Colonic mucosa (tissue), 4 donors: ENCODE measurements at places on chromosomes 4 and X. TPM values are rescaled to one million over a fixed set of nuclear protein-coding genes. Genes with fewer than 3 reads are reported as not detected.

GRCh38 chr4:118803253-118803652 is 32.7 kb downstream of the SEC24D start:
- no peak for DNase-seq
- H3K4me3 ChIP-seq = no peak overlapping the region
- peaks cover 15% of the 10 kb centered on the region for H3K36me3 ChIP-seq
- H3K27ac ChIP-seq = no peak overlapping the region

VEGFC gene
- 1.1 TPM for total RNA-seq

GRCh38 chr4:88333741-88334405 is 44.8 kb upstream of the HERC6 start:
- H3K4me1 ChIP-seq = no peaks in the 10 kb centered on the region
- no peak overlapping the region for H3K27ac ChIP-seq
- H3K36me3 ChIP-seq = no peaks in the 10 kb centered on the region

MAGEA1 gene
- not detected for total RNA-seq

DNA sequence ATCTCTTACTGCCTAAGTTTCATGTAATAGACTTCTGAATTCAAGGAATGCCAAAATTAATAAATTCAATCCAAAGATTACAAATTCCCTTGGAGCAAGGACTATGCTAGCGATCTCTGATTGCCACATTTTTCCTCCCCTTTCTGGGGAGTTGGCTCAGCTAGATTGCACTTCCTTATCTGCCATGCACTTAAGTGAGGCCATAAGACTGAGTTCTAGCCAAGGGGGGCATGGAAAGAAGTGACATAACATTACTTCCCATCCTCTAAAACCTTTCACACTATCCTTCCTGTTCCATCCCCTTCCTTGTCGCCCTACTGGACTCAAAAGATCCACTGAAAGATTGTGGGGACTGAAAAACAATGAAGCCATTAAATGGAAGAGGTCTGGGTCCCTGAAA is 53.8 kb upstream of the TXK start:
- no peak overlapping the region for H3K27ac ChIP-seq
- no peaks in the 10 kb centered on the region for H3K27me3 ChIP-seq
- no peaks in the 10 kb centered on the region for H3K36me3 ChIP-seq
- H3K4me3 ChIP-seq = no peak overlapping the region
- DNase-seq = no peak

- no peaks in the 10 kb centered on the region for H3K27me3 ChIP-seq
- H3K27ac ChIP-seq = no peak overlapping the region
- H3K4me3 ChIP-seq = no peak overlapping the region
- no peaks in the 10 kb centered on the region for H3K4me1 ChIP-seq
- no peak for DNase-seq
Measured at GRCh38 chr4:164396439-164396838, 357.5 kb upstream of the SMIM31 start.

DNA sequence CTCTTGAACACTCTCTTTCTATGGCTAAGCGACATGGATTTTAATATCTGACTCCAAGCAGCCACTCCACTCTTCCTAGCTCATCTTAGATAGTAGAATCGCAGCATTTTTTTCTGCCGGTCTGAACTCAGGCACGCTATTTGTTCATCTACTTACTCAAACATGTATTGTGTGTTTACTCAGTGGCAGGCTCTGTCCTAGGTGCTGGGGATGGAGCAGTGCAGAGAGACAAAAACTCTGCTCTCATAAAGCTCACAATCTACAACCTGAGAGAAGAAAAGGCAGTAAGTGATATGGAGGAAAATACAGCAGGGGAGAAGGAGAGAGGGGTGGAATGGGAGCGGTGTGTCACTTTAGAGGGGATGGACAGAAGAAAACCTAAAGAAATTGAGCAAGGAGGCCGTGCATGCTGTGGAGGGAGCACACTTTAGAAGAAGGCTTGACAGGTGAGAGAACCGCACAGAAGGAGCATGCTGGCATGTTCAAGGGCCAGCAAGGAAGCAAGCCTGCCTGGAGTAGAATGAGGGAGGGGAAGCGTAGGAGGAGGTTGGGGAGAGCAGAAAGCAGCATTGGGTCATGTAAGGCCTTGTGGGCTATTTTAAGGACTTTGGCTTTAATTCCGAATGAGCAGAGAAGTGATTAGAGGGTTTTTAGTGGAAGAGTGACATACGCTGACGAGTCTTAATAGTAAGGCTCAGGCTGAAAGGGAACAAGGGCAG is 132.0 kb downstream of the ANK2 start:
- H3K4me3 ChIP-seq = no peak overlapping the region
- DNase-seq = no peak
- H3K27me3 ChIP-seq = no peaks in the 10 kb centered on the region
- H3K36me3 ChIP-seq = no peaks in the 10 kb centered on the region

DSPP gene
- not detected for total RNA-seq

DNA sequence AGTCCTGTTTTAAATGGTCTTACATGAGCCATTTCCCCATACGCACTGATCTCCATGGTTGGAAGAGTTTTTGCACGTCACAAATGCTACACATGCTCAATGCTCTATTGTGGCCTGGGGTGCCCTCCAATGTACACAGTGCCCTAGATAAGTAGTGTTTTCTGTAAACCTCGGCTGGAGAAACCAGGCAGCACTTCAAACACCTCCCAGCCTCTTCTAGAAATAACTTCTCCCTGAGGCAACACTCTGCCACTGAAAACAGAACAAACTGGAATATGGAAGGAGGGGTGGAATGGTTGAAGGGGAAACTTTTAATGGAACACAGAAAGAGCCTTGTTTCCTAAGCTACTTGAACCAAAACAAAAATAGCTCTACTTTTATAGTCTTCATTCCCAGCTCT is 123.9 kb upstream of the CBR4 start:
- H3K4me1 ChIP-seq = no peaks in the 10 kb centered on the region
- H3K36me3 ChIP-seq = no peaks in the 10 kb centered on the region
- H3K27ac ChIP-seq = no peak overlapping the region
- no peak for DNase-seq
- no peaks in the 10 kb centered on the region for H3K27me3 ChIP-seq

GRCh38 chrX:56125946-56126345 is 106.2 kb upstream of the KLF8 start:
- H3K27me3 ChIP-seq = no peaks in the 10 kb centered on the region
- H3K27ac ChIP-seq = no peak overlapping the region
- H3K4me3 ChIP-seq = no peak overlapping the region
- H3K4me1 ChIP-seq = no peaks in the 10 kb centered on the region
- H3K36me3 ChIP-seq = no peaks in the 10 kb centered on the region
- DNase-seq = no peak

DNA sequence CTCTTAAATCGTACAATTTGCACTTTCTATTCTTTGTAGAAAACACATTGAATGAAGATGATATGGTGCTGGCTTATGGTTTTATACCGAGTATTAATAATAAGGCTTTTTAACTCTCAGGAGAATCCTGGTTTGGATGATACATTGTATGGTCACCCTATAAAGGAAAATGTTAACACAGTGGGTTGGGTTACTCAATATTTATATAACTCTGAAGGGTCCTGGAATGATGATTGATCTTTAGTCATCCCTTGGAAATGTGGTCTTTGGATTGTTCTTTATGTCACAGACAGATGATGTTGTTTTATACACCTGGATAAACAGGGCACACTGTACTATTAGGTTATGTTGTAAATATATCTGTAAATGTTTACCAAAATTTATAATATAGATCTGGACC is 496.2 kb upstream of the NDST4 start:
- no peak overlapping the region for H3K4me3 ChIP-seq
- no peak for DNase-seq
- no peaks in the 10 kb centered on the region for H3K27me3 ChIP-seq
- no peaks in the 10 kb centered on the region for H3K36me3 ChIP-seq
- H3K27ac ChIP-seq = no peak overlapping the region

GK2 gene
- total RNA-seq = not detected

- H3K36me3 ChIP-seq = no peaks in the 10 kb centered on the region
- no peak for DNase-seq
- H3K4me1 ChIP-seq = no peaks in the 10 kb centered on the region
Measured at GRCh38 chrX:78314561-78314960, 12.8 kb downstream of the CYSLTR1 start.

TEX11 gene
- 1.0 TPM for total RNA-seq

GRCh38 chr4:16416601-16417000 is 190.3 kb upstream of the TAPT1 start:
- no peaks in the 10 kb centered on the region for H3K27me3 ChIP-seq
- no peaks in the 10 kb centered on the region for H3K36me3 ChIP-seq
- no peak for DNase-seq
- no peaks in the 10 kb centered on the region for H3K4me1 ChIP-seq
- no peak overlapping the region for H3K4me3 ChIP-seq

- no peak overlapping the region for H3K4me3 ChIP-seq
- no peaks in the 10 kb centered on the region for H3K36me3 ChIP-seq
- DNase-seq = no peak
Measured at GRCh38 chr4:150950657-150951288, 64.3 kb downstream of the LRBA start.

DNA sequence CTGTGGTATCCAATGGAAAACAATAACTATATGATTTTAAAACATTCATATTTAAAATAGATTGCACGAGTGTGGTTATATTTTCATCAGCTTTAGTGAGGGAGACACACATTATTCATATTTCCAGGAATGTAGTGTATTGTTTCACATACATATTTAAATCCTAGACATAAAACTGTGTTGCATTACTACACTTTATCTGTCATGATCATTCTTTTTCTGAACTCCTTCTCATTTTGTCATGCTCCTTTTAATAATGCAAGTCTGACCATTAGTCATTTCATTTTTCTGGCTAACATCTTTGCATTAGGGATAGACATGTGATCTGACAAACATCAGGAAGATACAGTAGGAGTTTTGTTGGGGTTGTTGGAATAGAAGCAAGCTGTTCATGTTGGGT is 1382.7 kb downstream of the PCDH7 start:
- DNase-seq = no peak
- no peaks in the 10 kb centered on the region for H3K27me3 ChIP-seq
- H3K27ac ChIP-seq = no peak overlapping the region
- H3K4me3 ChIP-seq = no peak overlapping the region
- no peaks in the 10 kb centered on the region for H3K36me3 ChIP-seq
- H3K4me1 ChIP-seq = no peaks in the 10 kb centered on the region

DNA sequence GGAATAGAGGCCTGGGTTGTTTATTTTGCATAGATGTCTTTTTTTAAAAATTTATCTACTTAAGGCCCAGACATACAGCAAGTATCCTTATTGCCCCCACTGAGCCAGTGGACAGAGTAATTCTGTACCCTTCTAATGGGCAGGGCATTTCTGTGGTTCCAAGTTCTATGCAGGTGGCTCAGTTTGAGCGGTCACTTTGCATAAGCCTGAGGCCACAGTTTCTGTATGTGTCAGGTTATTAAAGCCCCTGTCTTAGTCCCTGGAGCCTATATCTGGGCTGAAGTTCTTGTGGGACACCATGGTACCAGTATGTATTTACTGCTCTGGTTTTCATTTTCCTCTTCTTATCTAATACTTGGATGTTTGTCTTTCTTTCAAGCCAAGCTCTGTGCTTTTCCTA is 168.8 kb downstream of the MID1IP1 start:
- no peak for DNase-seq
- H3K27me3 ChIP-seq = no peaks in the 10 kb centered on the region
- H3K36me3 ChIP-seq = no peaks in the 10 kb centered on the region
- H3K4me1 ChIP-seq = no peaks in the 10 kb centered on the region

DNA sequence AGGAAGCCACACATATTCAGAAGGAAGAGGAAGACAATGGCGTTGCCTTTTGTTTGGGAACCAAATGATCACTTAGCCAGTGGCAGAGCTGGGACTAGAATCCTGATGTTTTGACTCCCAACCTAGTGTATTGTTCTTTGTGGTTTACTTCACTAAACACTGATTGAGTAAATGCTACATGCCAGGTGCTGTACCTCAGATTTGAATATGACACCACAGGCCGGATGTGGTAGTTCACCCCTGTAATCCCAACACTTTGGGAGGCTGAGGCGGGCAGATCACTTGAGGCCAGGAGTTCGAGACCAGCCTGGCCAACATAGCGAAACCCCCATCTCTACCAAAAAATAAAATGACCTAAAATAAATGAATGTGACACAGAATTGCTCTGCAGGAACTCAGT is 8.4 kb downstream of the NDUFA1 start:
- H3K4me1 ChIP-seq = no peaks in the 10 kb centered on the region
- H3K27me3 ChIP-seq = no peaks in the 10 kb centered on the region
- DNase-seq = no peak

- DNase-seq = no peak
- H3K36me3 ChIP-seq = no peaks in the 10 kb centered on the region
- H3K4me3 ChIP-seq = no peak overlapping the region
- no peaks in the 10 kb centered on the region for H3K27me3 ChIP-seq
- H3K4me1 ChIP-seq = no peaks in the 10 kb centered on the region
- no peak overlapping the region for H3K27ac ChIP-seq
Measured at GRCh38 chr4:93416344-93417128, 412.0 kb upstream of the ATOH1 start.

DNA sequence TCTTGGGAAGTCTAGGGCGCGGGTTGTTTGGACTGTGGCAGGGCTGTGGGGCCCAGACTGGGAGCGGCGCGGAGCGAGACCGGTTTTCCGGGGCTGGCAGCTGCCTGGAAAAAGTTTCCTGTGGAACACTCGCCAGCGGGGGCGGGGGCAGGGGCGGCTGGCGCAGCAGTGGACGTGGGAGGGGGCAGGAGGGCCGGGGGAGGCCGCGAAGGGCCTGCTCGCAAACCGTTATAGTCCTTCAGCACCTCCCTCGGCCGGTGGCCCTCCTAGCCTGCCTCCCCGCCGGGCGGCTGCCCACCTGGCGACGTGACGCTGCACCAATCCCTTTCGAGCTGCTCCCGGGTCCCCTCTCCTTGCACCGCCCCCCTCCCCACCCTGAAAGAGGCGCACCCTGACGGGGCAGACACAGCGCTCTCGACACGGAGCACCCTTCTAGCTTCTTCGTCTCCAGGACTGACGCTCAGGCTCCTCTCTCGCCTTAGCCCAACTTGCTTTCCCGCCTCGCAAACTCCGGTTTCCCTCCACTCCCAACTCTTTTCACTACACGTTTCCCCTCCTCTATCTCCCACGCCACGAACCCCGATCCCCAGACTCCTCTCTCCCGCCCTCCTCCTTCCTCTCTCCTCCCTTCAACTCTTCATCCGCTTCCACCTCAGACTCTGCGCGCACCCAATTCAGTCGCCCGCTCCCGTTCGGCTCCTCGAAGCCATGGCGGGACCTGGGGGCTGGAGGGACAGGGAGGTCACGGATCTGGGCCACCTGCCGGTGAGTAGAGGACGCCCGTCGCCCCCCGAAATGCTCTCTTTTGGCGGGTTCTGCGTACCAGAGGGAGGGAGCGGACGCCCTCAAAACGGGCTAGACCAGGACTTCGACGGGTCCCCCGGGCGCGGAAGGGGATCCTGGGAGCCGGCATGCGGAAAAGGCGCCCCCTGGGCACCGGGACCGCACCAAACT is at the start of gene NRK:
Gene NRK, plus strand, starts transcription at position 402 of the 954 bp plus-strand sequence. Its CDS starts 307 bp downstream, at position 709.
- no peaks in the 10 kb centered on the region for H3K36me3 ChIP-seq
- no peak within 1 kb of the TSS for H3K4me3 ChIP-seq
- H3K27ac ChIP-seq = no peak within 1 kb of the TSS
- H3K27me3 ChIP-seq = peaks cover 18% of the 10 kb centered on the region
- no peak for DNase-seq

DNA sequence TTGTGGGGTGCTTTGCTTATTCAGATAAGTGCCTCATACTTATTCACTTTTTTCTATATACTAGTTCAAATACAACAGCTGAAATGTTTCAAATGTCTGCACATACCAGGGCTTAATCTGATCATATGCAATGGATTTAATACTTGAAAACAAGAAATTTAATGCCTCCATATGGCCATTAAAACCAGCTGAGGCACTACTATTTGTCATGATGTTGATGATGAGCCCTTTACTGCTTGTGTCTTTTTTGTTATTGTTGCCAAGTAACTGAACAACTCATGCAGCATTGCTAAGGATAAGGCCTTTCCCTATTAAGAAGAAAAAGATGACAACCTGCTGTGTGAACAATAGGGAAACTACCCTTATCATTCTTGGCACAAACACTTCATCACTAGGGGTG is 52.5 kb downstream of the MAGEB10 start:
- DNase-seq = no peak
- no peaks in the 10 kb centered on the region for H3K4me1 ChIP-seq
- no peaks in the 10 kb centered on the region for H3K36me3 ChIP-seq
- no peak overlapping the region for H3K27ac ChIP-seq
- H3K27me3 ChIP-seq = no peaks in the 10 kb centered on the region
